ENCODE measurements at places on chromosomes 1 and 21. TPM values are rescaled to one million over a fixed set of nuclear protein-coding genes. Genes with fewer than 3 reads are reported as not detected.

The PFKFB2 gene
- 1.9 TPM for polyA plus RNA-seq

- DNase-seq = no peak
Observed at GRCh38 chr1:8711873-8712412, 105.5 kb downstream of the RERE start.

- no peak for DNase-seq
Observed at GRCh38 chr1:161427733-161428516, 60.2 kb upstream of the CFAP126 start.

- DNase-seq = no peak
Observed at GRCh38 chr21:27201197-27201596, 234.3 kb upstream of the ADAMTS5 start.

- no peak for DNase-seq
Observed at GRCh38 chr1:234709473-234710228, 99.7 kb upstream of the IRF2BP2 start.

DNA sequence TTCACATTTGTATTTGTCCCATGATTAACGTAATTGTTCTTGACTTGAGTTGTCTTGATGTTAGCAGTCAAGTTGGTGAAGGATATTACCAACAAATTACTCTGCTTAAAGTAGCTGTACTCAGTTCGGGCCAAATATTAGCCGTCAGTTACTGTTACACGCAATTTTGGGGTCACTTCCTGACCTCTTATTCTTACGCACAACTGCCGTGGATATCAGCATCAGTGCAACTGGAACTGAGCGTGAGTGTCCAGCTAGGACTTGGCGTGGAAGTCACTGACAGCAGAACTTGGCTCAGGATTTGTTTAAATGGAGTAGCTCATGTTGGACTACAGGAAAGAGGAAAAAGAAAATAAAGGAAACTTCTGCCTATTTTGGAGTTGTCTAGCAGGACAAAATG, 56.4 kb downstream of the ADAMTS1 start:
- no peak for DNase-seq

DNA sequence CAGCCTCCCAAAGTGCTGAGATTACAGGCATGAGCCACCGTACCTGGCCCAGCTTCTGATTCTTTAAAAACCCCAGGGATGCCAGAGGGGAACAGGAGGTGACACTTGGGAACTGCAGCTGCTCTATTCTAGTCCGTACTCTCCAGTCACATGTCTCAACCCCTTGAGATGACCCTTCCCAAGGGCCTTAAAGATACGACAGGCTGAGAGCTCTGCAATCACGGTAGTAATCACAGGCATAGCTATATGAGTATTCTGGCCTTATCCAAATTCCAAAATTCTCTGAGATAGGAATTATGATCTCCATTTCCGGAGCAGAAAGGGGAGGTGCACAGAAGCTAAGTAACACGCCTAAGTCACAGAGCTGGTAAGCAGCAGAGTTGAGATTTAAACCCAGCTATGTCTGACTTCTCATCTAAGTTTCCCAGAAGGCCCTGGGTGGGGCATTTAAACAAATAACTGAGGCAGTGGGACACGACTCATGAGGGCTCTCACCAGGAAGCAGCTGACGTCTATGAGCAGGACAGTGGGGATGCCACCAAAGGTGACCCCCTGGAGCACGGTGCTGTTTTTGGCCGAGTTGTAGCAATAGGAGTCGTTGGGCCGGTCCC, 5.2 kb downstream of the TMEM63A start:
- no peak for DNase-seq

GRCh38 chr1:158809862-158810261, 21.3 kb upstream of the MNDA start:
- no peak for DNase-seq

DNA sequence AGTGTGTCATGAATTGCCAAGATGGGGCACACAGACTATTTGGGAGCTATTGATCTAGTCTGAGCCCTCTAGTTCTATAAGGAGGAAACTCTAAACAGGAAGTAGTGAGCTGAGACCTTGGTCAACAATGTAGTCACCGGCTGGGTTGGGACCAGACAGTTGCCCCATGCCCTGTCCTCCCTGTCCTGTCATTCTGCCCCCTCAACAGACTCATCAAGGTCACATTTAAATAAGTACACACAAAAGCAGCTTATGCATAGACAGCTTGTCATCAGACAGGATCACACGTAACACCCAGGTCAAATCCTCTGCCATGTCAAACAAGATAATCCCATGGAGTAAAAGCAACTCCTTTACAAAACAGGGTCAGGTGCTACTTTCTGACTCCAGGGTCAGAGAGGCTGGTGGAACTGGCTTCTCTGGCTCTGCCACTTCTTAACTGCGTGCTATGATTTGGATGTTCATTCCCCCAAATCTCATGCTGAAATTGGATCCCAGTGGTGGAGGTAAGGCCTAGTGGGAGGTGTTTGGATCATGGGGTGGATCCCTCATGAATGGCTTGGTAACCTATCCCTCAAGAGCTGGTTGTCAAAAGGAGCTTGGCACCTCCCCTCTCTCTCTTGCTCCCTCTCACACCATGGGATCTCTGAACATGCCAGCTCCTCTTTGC, 128.9 kb downstream of the HIVEP3 start:
- no peak for DNase-seq

DNA sequence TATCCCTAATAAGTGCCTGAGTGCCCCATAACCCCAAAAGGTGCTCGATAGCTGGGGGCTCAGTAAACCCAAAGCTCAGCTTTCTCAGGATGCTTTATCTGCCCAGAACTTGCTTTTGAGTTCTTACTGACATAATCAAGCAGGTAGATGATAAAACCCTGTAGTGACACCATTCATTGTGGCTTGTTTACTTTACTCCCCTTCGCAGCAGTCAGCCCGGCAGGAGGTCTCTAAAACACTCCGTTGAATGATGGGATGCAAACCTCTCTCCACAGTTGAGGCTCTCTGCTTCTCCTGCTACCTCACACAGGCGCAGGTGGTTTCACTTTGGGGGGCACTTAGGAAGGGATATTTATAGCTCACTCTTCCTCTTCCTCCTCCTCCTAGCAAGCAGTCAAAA, 349.4 kb downstream of the HLX start:
- DNase-seq = no peak

DNA sequence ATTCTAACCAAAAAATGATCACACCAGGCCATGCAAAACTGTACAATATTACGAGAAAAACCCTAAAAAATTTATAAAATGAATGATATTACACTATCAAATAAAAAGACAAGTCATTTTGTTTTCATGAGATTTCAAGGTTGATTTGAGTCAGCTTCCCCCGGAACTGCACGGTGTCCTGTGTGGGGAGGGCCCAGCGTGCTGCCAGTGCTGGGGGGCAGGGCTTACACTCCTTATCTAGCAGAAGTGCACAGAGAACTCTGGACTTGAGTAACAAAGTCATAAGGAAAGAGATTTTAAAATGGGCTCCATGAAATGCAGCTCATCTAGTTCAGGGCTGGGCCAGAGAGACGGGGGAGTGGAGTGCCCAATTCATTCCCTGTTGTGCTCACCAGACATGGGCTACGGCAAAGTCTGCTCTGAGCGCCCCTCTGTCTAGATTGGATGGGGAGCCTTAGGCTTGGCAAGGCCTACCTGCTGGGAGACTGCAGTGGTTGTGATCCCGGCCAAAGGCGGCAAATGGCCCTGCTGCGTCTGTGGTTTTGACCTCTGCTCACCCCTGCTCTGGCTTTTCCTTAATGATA, 50.1 kb downstream of the COQ8A start:
- DNase-seq = no peak
